ENCODE measurements at places on chromosomes 13 and 19. TPM values are rescaled to one million over a fixed set of nuclear protein-coding genes. Genes with fewer than 3 reads are reported as not detected.

GRCh38 chr13:98206946-98207345 lies 29.9 kb upstream of the RNF113B start:
- H3K4me1 ChIP-seq = peaks cover 45% of the 10 kb centered on the region
- no peak overlapping the region for H3K27ac ChIP-seq
- H3K36me3 ChIP-seq = peaks cover 26% of the 10 kb centered on the region
- H3K4me3 ChIP-seq = no peak overlapping the region
- no peaks in the 10 kb centered on the region for H3K27me3 ChIP-seq

- no peaks in the 10 kb centered on the region for H3K27me3 ChIP-seq
- H3K4me3 ChIP-seq = peak overlapping the region; percentile 55
- no peaks in the 10 kb centered on the region for H3K36me3 ChIP-seq
- peak; percentile 53 for DNase-seq
- peak overlapping the region; percentile 96 for H3K27ac ChIP-seq
These were observed 26.7 kb upstream of the NANOS3 start for GRCh38 chr19:13849991-13850909.

ZNF573 gene
- polyA plus RNA-seq = 2.1 TPM

GRCh38 chr13:26899202-26899601 lies 138.6 kb upstream of the GPR12 start:
- no peak for DNase-seq
- no peaks in the 10 kb centered on the region for H3K36me3 ChIP-seq
- peaks cover 20% of the 10 kb centered on the region for H3K4me1 ChIP-seq
- no peaks in the 10 kb centered on the region for H3K27me3 ChIP-seq
- H3K27ac ChIP-seq = no peak overlapping the region
- no peak overlapping the region for H3K4me3 ChIP-seq

- H3K27ac ChIP-seq = no peak overlapping the region
- no peaks in the 10 kb centered on the region for H3K36me3 ChIP-seq
- no peaks in the 10 kb centered on the region for H3K4me1 ChIP-seq
- no peak overlapping the region for H3K4me3 ChIP-seq
- peak; percentile 15 for DNase-seq
These were observed 73.1 kb downstream of the TNFSF13B start for GRCh38 chr13:108342369-108343289.

BRSK1 gene
- polyA plus RNA-seq = 1.2 TPM

DNA sequence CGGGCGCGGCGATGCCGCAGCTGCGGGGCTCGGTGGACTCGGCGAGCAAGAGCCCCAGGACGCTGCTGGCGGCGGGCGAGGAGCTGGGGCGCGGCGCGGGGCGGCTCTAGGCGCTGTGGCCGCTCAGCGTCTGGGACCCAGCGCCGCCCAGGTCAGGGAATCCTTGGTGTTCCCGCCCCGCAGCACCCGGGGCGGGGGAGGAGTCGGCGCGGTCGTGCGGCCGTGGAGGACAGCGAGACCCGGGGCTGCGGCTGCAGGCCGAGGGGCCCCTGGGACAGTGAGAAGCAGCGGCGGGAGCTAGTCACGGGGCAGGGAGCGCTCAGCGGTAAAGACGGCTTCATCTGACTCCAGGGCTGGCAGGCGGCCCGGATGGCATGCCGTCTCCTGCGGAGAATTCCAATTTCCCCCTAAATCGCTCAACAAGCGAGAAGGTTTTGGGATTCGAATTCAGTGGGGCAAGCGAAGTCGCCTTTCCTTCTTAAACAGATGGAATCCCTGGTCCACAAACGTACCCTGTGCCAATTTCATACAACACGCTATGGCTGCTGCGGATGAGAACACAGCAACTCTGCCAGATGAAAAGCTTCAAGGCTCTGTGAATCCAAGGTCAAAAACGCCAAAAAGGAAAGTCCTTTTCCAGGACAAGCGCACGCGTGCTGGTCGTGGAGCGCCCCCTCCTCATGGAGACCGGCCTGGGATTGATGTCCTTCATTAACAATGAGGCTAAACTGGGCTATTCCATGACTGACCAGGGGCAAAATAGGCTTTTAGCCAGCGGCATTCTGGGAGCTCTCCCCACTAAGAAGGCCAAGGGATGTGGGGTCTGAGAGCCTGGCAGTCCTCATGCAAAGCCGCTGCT lies 4.2 kb upstream of the ZSCAN4 start:
- peak overlapping the region; percentile 70 for H3K4me3 ChIP-seq
- peak; percentile 39 for DNase-seq
- H3K4me1 ChIP-seq = peaks cover 15% of the 10 kb centered on the region
- H3K27ac ChIP-seq = peak overlapping the region; percentile 30
- no peaks in the 10 kb centered on the region for H3K27me3 ChIP-seq

DNA sequence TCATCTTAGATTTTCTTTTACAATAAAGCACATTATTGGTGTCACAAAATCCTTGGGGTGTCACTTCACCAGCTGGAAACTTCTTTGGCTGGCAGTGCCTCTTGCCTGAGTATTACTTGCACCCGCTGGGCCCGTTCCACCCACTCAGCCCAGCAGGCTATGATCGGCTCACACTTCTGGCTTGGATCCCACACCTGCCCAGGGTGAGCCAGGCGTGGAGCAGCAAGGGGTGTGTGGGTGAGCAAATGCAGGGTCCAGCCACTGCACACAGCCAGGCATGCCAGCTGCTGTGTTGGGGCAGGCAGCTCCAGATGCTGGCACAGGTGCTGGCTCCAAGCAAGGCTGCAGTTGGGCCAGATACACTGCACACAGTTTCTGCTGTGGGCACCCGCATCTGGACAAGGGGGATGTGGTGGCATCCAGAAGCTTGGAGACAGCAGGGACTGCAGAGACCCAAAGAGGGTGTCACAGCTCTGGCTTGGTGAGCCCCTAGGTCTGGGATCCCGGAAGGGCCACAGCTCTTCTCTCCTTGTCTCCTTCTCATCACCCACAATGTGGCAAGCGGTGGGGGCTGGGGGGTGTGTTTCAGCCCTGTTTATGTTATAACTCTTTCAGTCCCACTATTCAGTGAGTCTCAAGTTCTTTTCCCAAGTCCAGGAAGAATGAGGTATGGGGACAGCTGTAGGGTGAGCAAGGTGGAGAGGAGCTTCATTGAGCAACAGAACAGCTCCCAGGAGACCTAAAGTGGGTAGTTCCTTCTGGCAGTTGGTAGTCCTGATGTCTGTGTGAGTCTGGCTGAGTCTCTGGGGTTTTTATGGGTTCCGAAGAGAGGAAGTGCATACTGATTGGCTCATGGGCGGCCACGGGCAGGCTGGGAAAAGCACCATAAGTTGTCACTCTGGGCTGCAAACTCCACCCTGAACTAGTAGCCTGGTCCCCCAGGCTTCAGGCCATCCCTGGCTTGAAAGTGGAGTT lies 25.3 kb upstream of the TBC1D4 start:
- peak overlapping the region; percentile 57 for H3K4me3 ChIP-seq
- no peaks in the 10 kb centered on the region for H3K36me3 ChIP-seq
- H3K27me3 ChIP-seq = no peaks in the 10 kb centered on the region

- DNase-seq = no peak
- H3K27me3 ChIP-seq = no peaks in the 10 kb centered on the region
- H3K36me3 ChIP-seq = no peaks in the 10 kb centered on the region
- H3K4me1 ChIP-seq = peaks cover 37% of the 10 kb centered on the region
These were observed at the start of gene ARHGAP45 for GRCh38 chr19:1066748-1067340. Gene ARHGAP45 (plus strand): TSS chr19:1067167. CDS start chr19:1067406, 239 bp downstream.

SHFL gene
- 36.4 TPM for polyA plus RNA-seq

GRCh38 chr13:35216131-35216530 lies 260.4 kb downstream of the MAB21L1 start:
- H3K27ac ChIP-seq = no peak overlapping the region
- no peaks in the 10 kb centered on the region for H3K27me3 ChIP-seq
- no peaks in the 10 kb centered on the region for H3K36me3 ChIP-seq

DNA sequence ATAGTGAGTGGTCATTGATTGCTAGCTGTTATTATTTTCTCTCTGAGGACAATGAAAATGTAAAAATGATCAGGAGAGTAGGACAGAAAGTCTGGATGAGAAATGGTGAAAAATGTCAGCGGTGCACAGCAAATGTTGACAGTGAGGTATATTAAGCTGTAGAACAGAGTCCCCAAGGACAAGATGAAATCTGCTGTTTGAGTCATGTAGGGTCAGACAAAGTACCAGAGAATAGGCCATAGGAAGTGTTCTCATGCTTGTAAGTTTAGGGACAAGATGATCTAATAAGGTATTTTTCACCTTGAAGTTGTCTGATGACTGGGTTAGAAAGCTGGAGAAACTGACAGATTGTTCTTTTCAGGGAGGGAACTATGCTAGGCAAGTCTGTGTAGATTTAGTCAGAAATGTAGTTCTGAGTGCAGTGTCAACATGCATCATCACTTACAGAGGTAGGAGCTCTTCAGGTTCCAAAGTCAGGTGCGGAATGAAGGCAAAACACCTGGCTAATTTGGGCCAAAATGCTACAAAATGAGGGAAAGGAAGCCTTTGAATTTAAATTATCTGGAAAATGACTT lies 369.3 kb downstream of the DLEU7 start:
- no peaks in the 10 kb centered on the region for H3K27me3 ChIP-seq
- no peak overlapping the region for H3K4me3 ChIP-seq
- H3K27ac ChIP-seq = no peak overlapping the region
- H3K4me1 ChIP-seq = no peaks in the 10 kb centered on the region
- no peak for DNase-seq

ERICH6B gene
- polyA plus RNA-seq = not detected

DNA sequence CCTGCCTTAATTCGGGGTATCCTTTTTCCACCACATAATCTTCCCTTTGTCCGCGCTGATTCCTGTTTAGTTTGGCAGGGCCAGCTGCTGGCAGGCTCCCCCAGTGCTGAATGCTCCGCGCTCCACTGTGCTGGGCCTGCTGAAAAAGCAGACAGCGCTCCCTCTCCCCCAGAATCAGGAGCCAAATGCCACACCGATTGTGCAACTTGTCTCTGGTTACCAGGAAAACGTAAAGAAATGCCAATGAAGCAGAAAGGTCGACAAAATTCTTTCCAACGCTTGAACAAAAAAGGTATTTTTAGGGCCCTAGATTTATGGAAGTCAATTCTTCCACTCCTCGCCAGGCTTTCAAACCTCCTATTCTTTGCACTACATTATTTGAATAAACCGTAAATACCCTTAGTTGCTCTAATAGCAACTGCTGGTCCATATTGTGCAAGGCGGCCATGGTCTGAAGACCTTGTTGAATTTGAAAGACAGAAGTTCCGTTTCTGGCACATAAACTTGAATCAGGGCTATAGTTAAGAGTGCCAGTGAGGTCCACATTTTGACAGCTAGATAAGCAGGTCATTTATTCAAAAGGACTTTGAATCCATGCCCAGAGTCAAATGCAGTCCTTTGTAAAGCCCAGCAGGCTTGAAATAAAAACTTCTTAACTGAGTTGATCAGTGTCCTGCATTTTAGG lies 206.7 kb upstream of the RFC3 start:
- H3K27me3 ChIP-seq = no peaks in the 10 kb centered on the region
- H3K4me3 ChIP-seq = peak overlapping the region; percentile 55
- H3K36me3 ChIP-seq = no peaks in the 10 kb centered on the region
- H3K4me1 ChIP-seq = peaks cover 62% of the 10 kb centered on the region
- peak overlapping the region; percentile 99 for H3K27ac ChIP-seq

DNA sequence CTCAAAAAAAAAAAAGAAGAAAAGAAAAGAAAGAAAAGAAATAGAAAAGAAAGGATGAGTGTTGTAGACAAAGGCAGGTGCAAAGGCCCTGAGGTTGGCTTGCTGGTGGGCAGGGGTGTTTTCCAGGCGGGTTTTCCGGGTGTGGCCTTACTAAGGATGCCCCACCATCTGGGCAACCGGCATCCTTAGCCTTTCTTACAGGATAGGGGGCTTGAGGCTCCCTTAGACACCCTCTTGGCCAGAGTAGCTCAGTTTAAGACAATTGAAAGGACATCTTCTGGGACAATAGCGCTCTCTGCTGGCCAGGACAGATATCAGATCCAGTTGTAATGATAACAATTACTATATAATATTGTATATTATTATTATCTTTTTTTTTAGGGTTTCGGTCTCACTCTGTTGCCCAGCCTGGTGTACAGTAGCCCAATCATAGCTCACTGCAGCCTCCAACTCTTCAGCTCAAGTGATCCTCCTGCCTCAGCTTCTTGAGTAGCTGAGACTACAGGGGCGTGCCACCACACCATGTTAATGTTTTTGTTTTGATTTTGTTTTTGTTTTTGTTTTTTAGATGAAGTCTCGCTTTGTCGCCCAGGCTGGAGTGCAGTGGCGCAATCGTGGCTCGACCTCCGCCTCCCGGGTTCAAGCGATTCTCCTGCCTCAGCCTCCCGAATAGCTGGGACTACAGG lies 1.4 kb upstream of the QTRT1 start:
- H3K27ac ChIP-seq = no peak overlapping the region
- no peaks in the 10 kb centered on the region for H3K36me3 ChIP-seq
- peaks cover 12% of the 10 kb centered on the region for H3K4me1 ChIP-seq
- peak; percentile 35 for DNase-seq
- H3K27me3 ChIP-seq = peaks cover 3% of the 10 kb centered on the region
- no peak overlapping the region for H3K4me3 ChIP-seq

DNA sequence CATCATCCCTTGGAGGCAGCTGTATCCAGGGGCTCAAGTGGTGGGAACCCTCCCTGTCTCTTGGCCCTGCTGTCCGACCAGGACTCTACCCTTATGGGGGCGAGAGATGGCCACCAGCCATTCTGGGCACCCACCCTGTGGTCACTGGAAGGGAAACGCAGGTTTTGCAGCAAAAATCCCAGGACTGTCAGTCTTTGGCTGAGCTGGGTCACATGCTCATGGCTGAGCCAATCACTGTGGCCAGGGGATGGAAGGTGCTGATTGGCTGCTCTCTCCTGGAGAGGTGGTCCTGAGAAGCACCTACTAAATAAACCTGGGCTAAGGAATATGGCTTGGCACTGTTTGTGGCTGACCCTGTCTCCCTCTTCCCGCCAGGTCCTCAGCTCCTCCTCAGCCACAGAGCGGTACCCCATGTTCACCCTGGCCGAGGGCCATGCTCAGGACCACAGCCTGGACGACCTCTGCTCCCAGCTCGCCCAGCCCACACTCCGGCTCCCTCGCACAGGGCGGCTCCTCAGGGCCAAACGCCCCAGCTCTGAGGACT lies 8.9 kb downstream of the ATG4D start:
- no peak overlapping the region for H3K27ac ChIP-seq
- H3K36me3 ChIP-seq = peaks cover 11% of the 10 kb centered on the region
- H3K4me1 ChIP-seq = no peaks in the 10 kb centered on the region
- no peak for DNase-seq
- no peaks in the 10 kb centered on the region for H3K27me3 ChIP-seq
- H3K4me3 ChIP-seq = no peak overlapping the region

- no peak overlapping the region for H3K27ac ChIP-seq
- H3K36me3 ChIP-seq = no peaks in the 10 kb centered on the region
- H3K4me1 ChIP-seq = no peaks in the 10 kb centered on the region
- peaks cover 3% of the 10 kb centered on the region for H3K27me3 ChIP-seq
- DNase-seq = no peak
- H3K4me3 ChIP-seq = no peak overlapping the region
These were observed 5.9 kb downstream of the CACNG7 start for GRCh38 chr19:53915000-53915399.

All from HepG2 (cell line).